RWPE2 (cell line): ENCODE measurements at places on chromosomes 7 and 10.

DNA sequence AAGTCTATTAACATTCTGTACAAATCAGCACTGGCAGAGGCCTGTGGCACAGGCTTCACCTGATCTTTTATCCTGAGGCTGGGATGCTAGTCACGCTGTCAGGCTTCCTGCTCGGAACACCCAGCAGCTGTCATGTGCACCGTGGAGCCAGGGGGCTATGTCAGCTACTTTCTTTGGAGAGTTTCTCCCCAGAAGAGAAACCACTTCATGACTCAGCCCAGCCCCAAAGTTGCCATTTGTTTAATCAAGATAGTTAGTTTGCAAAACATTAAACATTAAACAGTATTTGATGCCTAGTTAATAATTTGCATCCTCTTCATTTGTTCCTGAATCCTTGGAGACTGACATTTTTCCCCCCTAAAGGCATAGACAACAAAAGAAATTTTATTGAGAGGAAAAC lies at the start of gene HABP2:
Gene HABP2, plus strand, starts transcription at position 353 of the 400 bp plus-strand sequence. CDS start 69 bp downstream, outside the sequence.
- no peak for DNase-seq

DNA sequence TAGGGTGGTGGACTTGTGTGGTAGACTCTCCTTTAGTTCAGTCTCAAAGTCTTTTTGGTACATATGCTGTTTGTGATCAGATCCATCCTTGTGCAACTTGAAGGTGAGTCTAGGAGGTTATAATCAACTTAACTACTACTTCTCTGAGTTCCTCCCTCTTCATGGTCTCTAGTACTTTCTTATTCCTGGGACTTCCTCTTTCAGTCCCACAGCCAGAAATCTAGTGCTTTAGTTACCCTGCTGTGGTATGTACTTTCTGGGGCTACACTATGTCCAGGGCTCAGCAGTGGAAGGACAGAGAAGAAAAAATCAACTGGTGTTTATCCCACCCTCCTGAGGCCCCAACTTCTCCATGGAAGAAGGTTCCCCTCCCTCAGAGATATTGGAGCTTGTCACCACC lies 19.4 kb upstream of the ATAD1 start:
- DNase-seq, result no peak

DNA sequence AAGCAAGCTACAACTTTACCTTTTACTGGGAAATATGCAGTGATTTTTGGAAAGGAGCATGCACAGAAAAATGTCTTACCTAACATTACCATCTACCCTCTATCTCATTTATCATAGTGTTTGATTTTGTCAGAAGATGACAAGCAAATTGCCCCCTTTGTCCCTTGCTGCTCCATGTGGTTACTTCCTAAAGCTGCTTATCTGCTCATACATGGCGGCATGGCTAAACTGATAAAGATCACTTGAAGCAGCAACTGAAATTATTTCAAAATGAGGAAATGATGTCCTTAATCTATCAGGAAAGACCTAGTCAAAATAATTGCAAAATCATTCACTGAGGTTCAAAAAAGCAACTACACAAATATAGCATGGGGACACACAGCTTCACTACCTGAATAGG lies 1198.5 kb upstream of the SORCS1 start:
- DNase-seq, result no peak

DNA sequence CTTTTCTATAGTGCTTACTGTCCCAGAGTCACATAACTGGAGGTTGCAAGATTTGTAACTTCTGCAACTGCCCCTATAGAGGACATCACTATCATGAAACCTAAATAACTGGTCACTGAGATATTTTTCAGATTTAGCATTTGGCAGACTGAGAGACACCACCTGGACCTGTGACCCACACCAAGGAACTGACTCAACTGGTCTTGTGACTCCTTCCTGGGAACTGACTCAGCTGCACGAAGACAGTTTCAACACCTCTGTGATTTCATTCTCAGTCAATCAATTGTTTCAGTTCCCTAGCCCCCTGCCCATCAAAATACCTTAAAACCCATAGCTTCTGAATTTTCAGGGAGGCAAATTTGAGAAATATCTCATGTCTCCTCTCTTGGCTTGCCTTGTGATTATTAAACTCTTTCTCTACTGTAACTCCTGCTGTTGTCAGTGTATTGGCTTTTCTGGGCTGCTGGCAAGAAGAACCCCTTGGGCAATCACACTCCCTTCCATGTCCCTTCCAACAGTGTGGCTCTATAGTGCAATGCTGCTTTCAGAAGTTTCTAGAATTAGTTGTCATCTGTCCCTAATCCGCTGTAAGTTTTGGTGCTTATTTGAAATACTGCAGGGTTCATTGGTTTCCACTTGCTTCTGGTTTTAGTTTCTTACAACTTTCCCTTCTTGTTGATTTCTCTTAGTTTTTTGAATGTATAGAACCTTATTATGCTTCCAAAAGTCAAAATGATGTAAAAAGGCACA lies 127.8 kb upstream of the ADCY1 start:
- DNase-seq, result no peak

- DNase-seq, result no peak
Measured at GRCh38 chr10:103770139-103770538, 85.2 kb downstream of the SH3PXD2A start.

- DNase-seq, result no peak
Measured at GRCh38 chr10:73590881-73591799, at the start of gene USP54. USP54 (minus strand) TSS chr10:73591342; CDS start chr10:73575658, 15,684 bp downstream.

DNA sequence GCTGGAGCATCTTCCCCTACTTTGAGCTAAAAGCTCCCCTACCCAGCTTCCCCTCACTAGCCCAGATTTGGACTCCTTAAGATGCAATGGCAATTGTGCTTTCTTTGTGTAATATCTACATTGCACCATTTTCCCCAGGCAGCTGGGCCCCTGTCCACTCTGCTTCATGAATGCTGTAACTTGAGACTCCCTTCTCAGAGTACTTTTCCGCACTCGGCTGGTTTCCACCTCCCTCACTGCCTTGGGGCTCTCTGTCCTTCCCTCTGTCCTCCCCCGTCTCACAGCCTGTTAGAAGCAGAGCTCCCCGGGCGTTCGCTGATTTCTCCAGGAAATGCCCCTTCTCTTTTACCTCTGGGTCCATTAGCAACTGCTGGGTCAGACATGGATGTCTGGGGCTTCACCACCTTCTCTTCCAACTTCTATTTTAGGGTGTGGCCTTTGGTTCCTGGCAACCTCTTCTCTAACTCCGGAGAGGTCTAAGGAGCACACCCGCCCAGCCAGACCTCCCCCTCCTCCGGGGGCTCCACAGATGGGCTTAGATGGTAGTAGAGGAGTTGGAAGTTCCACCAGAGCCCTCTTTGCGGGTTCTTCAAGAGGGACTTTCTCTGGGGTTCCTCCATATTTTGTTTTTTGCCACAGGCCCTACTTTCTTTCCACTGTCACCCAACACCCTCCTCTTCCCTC lies 2.9 kb upstream of the TMEM72 start:
- DNase-seq, result no peak

DNA sequence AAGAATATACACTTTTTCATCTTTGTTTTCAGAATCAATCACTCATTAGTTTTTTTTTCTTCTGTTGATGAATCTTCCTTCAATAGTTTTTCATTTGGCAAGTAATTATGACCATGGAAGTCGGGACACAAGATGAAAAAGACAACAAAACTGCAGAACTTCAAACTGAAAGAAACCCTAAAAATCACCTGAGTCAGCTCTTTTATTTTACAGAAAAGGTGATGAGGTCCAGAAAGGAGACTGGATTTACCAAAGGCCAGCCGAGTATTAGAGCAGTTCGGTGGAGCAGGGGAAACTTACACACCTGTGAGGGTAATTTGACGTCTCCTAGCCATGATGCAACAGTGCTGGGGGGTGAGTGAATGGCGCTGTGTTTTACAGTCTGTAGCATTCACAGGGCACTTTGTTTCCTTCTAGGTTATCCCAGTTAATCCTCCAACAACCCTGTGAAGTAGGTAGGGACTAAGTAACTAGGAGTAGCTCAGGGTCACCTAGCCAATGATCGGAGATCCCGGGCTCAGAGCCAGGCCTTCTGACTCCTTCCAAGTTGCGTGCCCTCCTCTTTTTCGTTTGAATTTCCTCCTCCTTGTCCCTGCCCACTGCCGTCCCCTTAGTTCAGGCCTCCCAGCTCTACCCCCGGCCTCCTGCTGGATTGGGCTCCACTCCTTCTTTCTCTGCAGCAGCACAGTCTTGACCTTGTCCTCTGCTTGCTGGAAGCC lies 14.0 kb downstream of the RBM20 start:
- no peak for DNase-seq

DNA sequence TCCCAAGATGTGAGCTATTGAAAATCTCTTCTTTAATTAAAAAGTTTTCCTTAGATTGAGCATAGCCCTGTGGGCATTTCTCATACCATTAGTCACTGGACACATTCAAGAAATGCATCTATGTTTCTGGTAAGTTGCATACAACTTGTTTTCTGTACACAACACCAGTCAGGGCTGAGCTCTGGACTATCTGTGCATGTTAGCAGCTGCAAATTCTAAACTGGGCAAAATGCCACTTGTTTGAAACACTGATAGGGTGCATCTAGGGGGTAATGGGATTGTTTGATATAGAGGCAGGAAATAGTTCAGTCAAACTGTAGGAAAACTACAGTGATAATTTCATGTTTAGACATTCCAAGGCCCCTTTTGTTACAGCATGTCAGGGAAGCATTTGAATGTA lies 145.6 kb upstream of the NPY start:
- no peak for DNase-seq

GRCh38 chr7:120353171-120353570 lies 80.2 kb downstream of the KCND2 start:
- DNase-seq, result no peak

DNA sequence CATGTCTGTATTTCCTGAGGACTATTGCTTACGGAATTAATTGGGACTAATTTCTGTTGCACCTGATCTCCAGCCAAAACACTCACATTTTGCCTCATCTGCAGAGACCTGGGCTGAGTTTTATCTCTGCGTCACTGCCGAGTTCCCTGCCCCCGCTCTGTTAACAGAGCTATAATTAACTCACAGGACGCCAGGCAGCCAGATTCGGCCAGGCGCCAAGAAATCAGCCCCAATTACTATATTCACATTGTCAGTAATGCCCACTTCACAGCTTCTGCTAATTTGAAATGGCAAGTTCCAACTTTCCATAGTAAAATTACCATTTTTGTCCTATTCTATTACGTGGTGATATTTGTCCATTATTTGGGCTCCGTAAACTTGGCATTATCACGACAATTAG lies 130.5 kb downstream of the CUX1 start:
- peak; percentile 23 for DNase-seq

GRCh38 chr10:109953766-109954165 lies 30.5 kb upstream of the XPNPEP1 start:
- no peak for DNase-seq

GRCh38 chr10:74882427-74882826 lies 56.0 kb downstream of the KAT6B start:
- DNase-seq, result no peak

DNA sequence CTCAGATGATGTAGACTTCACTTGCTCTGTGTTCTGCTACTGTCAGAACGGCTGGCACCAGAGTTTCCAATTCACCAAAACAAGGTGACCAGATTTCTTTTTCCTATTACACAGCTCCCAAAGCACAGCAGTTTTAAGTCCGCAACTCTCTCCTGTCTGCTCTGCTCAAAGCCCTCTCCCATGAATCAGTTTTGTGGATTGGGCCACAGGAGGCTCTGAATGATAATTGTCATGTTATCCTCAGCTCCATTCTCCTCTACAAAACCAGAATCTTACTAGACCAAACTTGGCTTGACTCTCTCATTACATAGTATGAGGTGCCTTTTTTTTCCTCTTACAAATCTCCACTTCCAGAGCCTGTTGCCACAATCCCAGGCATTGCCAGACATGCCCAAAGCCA lies 223.5 kb downstream of the SNX13 start:
- no peak for DNase-seq

GRCh38 chr7:51242007-51242691 lies 74.5 kb downstream of the COBL start:
- DNase-seq, result no peak

- DNase-seq, result no peak
Measured at GRCh38 chr7:71322201-71322600, 190.3 kb downstream of the GALNT17 start.
